ENCODE measurements at places on chromosomes 6 and 20. TPM values are rescaled to one million over a fixed set of nuclear protein-coding genes. Genes with fewer than 3 reads are reported as not detected.

GHRH gene
- not detected for total RNA-seq

ARID1B gene
- total RNA-seq, result 53.7 TPM

GPX6 gene
- not detected for total RNA-seq

GABRR2 gene
- 0.57 TPM for total RNA-seq

MEP1A gene
- not detected for total RNA-seq

NFATC2 gene
- 4.0 TPM for total RNA-seq

OOEP gene
- not detected for total RNA-seq

FRK gene
- total RNA-seq, result 0.14 TPM

ATP6V1G2 gene
- total RNA-seq, result 7.2 TPM

TUBB gene
- 987 TPM for total RNA-seq

ULBP2 gene
- 4.7 TPM for total RNA-seq

PPP1R3G gene
- 0.90 TPM for total RNA-seq

SNAI1 gene
- 1.0 TPM for total RNA-seq

PBOV1 gene
- total RNA-seq, result 1.9 TPM

SMPD2 gene
- total RNA-seq, result 13.5 TPM

OPRM1 gene
- 0.20 TPM for total RNA-seq

RAET1E gene
- total RNA-seq, result 0.70 TPM

KCNG1 gene
- 24.2 TPM for total RNA-seq

GSTA1 gene
- total RNA-seq, result not detected

LBP gene
- not detected for total RNA-seq

DSN1 gene
- total RNA-seq, result 4.8 TPM

C20orf141 gene
- not detected for total RNA-seq

RIPOR2 gene
- 27.8 TPM for total RNA-seq

TBX18 gene
- 25.2 TPM for total RNA-seq

DSE gene
- 25.0 TPM for total RNA-seq

ZMYND8 gene
- 30.8 TPM for total RNA-seq

IL20RA gene
- total RNA-seq, result not detected

TBXT gene
- 0.34 TPM for total RNA-seq

ULBP3 gene
- total RNA-seq, result 8.4 TPM

KCNQ5 gene
- 1.9 TPM for total RNA-seq

TMEM217 gene
- 0.94 TPM for total RNA-seq

HCK gene
- 0.62 TPM for total RNA-seq

SCAND1 gene
- total RNA-seq, result 67.6 TPM

DEFB124 gene
- not detected for total RNA-seq

BHLHE23 gene
- not detected for total RNA-seq

B3GALT4 gene
- 5.1 TPM for total RNA-seq

HEY2 gene
- 9.5 TPM for total RNA-seq

TMEM244 gene
- total RNA-seq, result not detected

MATN4 gene
- not detected for total RNA-seq

WFDC5 gene
- total RNA-seq, result 0.29 TPM

CALHM5 gene
- total RNA-seq, result 0.17 TPM

TMEM200A gene
- 6.1 TPM for total RNA-seq

SERINC1 gene
- 276 TPM for total RNA-seq

SYCP2 gene
- total RNA-seq, result 1.7 TPM

ID4 gene
- total RNA-seq, result 76.6 TPM

FOXS1 gene
- not detected for total RNA-seq

CPNE5 gene
- 3.1 TPM for total RNA-seq

MYLK2 gene
- 1.1 TPM for total RNA-seq

ENPP5 gene
- total RNA-seq, result 2.6 TPM

HLA-DRA gene
- 0.59 TPM for total RNA-seq

SMLR1 gene
- total RNA-seq, result 0.41 TPM

COL9A3 gene
- total RNA-seq, result 1.3 TPM

ISM1 gene
- total RNA-seq, result 3.0 TPM

ABT1 gene
- 19.2 TPM for total RNA-seq

CHRNA4 gene
- total RNA-seq, result 11.2 TPM

All from motor neuron (in vitro differentiated cells).